Activated naive CD8-positive, alpha-beta T cell treated with anti-CD3 and anti-CD28 coated beads, Interleukin-2, amount 50 U/mL, for 24 hours (primary cell): ENCODE measurements at places on chromosomes 13 and 19.
A peak's percentile ranks its signal among the peaks of the same experiment; 100 is the strongest.

GRCh38 chr13:112062571-112063570, 4.1 kb upstream of the SOX1 start:
- peaks cover 73% of the 10 kb centered on the region for H3K27me3 ChIP-seq
- peaks cover 6% of the 10 kb centered on the region for H3K4me1 ChIP-seq
- DNase-seq, result no peak
- H3K4me3 ChIP-seq, result no peak overlapping the region
- no peaks in the 10 kb centered on the region for H3K36me3 ChIP-seq
- no peak overlapping the region for H3K27ac ChIP-seq

DNA sequence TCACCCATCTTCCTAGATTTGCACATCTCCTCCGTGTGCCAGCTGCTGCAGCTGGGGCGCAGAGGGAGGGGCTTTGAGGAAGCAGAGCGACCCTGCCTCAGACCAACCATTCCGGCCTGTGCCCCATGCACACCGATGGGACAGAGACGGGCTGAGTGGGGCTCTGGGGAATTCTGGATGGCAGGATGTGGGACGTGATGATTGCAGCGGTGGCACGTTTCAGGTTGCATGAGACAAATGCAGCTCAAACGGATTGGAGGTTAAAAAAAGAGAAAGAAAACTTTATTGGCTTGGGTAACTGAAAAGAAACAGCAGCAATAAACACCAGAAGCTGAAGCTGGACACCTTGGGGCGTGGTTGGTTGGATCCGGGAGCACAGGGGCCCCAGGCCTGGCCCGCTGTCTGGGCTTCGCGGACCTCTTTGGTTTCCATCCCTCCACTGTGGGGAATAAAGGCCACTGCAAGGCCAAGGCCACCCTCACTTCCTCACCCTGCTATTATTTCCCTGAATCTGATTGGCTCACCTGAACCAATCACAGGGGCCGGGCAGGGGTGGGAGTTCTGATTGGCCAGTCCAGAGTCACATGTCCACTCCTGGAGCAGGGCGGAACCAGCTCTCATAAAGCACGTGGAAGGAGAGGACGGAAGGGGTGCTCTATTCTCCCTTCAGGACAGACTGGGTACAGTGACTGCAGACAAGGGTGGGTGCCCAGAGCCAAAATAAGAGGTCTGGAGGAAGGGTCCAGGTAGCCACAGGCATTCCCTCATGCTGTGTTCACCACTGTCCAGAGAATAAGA, 6.1 kb upstream of the ZNF787 start:
- DNase-seq, result no peak
- no peaks in the 10 kb centered on the region for H3K27me3 ChIP-seq
- no peak overlapping the region for H3K4me3 ChIP-seq
- H3K4me1 ChIP-seq, result peaks cover 2% of the 10 kb centered on the region
- no peaks in the 10 kb centered on the region for H3K36me3 ChIP-seq
- H3K27ac ChIP-seq, result no peak overlapping the region

DNA sequence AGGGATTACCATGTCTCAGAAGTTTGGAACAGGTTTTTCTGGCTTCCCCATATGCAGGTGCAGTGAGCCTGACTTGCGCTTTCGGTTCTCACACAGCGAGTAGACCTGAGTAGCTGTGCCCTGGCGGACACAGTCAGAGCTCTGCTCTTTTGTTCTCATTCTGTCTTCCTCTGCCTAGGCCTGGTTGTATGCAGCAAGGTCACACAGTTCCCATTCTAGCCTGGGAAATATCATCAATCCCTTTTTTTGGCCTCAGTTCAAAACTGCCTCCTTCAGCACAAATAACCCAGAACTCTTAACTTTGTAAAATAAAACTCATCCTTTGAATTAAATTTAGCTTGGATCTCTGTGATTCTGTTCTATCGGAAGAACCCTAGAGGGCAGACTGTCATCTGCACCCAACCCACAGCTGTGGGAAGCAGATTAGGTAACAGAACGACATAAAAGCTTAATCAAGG, 10.2 kb downstream of the OXGR1 start:
- H3K27ac ChIP-seq, result no peak overlapping the region
- peaks cover 13% of the 10 kb centered on the region for H3K4me1 ChIP-seq
- no peaks in the 10 kb centered on the region for H3K36me3 ChIP-seq
- DNase-seq, result no peak

- H3K27me3 ChIP-seq, result no peaks in the 10 kb centered on the region
- no peaks in the 10 kb centered on the region for H3K4me1 ChIP-seq
- no peak for DNase-seq
- H3K4me3 ChIP-seq, result no peak overlapping the region
Observed at GRCh38 chr13:95035311-95036109, 265.7 kb downstream of the ABCC4 start.

DNA sequence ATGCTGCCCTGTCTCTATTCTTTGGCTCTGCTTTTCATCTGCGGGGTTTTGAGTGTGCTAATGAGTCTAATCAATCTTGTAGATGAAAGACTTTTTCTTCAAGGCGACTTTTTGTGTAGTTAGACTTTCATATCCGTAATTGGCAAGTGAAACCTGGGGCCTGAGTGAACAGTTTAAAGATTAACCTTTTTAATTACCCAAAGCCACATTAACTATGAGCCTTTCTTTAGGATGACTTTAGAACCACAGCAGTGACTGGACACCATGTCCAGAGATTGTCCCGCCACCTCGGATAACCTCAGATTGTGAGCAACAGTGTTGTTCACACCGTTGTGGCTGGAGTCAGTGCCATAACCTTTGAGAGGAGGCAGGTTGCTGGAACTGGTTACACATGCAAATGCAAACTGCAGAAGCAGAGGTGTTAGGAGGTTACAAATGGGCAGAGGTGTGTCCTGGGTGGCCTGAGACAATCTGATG, 58.7 kb downstream of the SIAH3 start:
- no peak overlapping the region for H3K27ac ChIP-seq
- no peaks in the 10 kb centered on the region for H3K36me3 ChIP-seq
- H3K4me1 ChIP-seq, result peaks cover 3% of the 10 kb centered on the region
- DNase-seq, result no peak

DNA sequence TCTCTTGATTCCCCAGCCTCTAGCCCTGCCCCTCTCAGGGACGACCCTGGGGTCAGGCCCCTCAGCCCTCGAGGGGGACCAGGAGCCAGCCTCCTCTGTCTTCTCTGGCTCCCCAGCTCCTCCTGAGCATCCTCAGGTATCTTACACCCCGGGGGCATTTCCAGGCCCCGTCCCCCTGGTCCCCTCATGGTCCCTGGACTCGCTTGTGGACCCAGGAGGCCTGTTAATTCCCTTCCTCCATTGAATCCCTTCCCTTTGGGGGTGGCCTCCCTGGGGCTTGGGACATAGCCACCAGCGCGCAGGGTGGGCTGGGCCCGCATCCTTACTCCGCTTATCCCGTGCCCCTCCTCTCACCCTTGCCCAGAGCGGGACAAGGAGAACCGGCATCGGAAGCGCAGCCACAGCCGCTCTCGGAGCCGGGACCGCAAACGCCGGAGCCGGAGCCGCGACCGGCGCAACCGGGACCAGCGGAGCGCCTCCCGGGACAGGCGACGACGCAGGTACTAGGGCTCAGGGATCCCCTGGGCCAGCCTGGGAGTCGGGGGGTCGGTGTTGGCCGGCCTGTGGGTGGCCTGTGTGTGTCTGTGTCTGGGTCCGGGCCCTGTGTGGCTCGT, 4.1 kb downstream of the U2AF2 start:
- DNase-seq, result no peak
- peaks cover 52% of the 10 kb centered on the region for H3K4me1 ChIP-seq
- H3K27me3 ChIP-seq, result peaks cover 4% of the 10 kb centered on the region
- peak overlapping the region; percentile 72 for H3K27ac ChIP-seq
- H3K36me3 ChIP-seq, result peaks cover 59% of the 10 kb centered on the region

DNA sequence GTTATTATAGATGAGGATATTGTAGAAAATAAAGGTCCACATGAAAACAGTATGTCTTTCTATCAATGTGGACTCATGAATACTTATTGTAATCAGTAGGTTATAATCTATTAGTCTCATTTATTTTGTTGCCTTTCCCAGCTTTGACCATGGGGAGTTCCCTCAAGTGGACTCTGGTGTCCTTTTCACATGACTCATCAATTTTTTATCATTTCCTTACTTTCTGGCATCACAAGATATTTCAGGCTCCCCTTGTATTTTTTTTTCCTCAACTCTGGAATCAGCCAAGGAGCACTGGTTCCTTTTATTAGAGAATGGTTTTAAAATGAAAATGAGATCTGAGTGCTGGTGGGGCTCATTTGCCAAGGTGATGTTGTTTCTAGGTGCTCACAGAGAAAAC, 63.4 kb upstream of the DIAPH3 start:
- no peak for DNase-seq
- no peaks in the 10 kb centered on the region for H3K4me1 ChIP-seq
- H3K36me3 ChIP-seq, result no peaks in the 10 kb centered on the region
- H3K27ac ChIP-seq, result no peak overlapping the region

DNA sequence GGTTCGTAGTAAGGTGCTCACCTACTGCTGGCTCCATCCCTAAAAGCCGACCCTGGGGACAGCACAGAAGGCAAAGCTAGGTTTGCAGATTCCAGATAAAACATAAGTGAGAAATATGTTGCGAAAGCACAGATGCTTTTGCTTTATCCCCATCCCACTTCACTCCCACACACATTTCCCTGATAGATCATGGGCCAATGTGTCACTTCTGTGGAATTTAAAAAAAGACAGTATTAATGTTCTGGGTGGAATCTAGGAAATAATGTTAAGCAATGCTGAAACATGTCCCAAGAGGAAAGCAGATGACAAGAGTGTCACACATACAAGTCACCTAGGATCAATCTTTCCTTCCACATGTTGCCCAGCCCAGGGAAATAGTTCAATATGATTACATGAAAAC, 661.0 kb upstream of the MIR17HG start:
- no peaks in the 10 kb centered on the region for H3K36me3 ChIP-seq
- DNase-seq, result no peak
- H3K4me3 ChIP-seq, result no peak overlapping the region
- no peak overlapping the region for H3K27ac ChIP-seq
- no peaks in the 10 kb centered on the region for H3K27me3 ChIP-seq
- no peaks in the 10 kb centered on the region for H3K4me1 ChIP-seq

DNA sequence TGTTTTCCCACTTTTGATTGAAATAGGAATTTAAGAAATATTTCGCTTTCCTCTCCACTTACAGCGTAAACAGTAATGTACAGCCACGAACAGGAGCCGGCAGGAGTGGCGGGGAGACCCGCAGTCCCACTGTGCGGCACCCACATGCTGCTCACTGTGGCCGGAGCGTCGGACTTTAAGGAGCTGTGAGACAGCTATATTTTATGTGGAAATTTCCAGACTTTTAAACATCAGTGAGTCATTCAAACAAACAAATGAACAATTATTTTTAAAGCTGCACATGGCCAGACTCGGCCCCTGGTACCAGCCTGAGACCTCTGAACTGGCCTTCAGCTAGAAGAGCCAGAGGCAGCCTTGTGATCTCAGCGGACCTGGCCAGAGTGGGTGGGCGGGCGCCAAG, 52.5 kb downstream of the CRYL1 start:
- no peak overlapping the region for H3K4me3 ChIP-seq
- peaks cover 41% of the 10 kb centered on the region for H3K4me1 ChIP-seq
- no peaks in the 10 kb centered on the region for H3K36me3 ChIP-seq
- H3K27me3 ChIP-seq, result no peaks in the 10 kb centered on the region
- no peak for DNase-seq
